ENCODE measurements at places on chromosomes 4 and X.

DNA sequence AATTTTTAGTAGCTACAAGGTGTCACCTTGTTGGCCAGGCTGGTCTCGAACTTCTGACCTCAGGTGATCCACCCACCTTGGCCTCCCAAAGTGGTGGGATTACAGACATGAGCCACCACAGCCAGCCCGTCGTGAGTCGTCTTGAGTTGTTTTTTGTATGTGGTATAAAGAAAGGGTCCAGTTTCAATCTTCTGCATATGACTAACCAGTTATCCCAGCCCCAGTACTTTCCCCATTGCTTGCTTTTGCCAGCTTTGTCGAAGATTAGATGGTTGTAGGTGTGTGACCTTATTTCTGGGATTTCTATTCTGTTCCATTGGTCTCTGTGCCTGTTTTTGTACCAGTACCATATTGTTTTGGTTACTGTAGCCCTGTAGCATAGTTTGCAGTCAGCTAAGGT is 105.9 kb downstream of the OR13H1 start:
- no peak for DNase-seq

DNA sequence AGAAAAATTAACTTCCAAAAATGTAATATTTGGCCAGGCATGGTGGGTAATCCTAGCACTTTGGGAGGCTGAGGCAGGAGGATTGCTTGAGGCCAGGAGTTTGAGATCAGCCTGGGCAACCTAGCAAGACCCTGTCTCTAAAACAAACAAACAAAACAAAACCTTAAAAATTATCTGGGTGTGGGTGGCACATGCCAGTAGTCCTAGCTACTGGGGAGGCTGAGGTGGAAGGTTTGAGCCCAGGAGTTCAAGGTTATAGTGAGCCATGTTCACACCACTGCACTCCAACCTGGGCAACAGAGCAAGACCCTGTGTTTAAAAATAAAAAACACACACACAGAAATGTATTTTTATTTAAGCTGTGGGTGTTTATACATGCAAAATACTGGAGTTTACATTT is 12.0 kb downstream of the FAM120C start:
- no peak for DNase-seq

DNA sequence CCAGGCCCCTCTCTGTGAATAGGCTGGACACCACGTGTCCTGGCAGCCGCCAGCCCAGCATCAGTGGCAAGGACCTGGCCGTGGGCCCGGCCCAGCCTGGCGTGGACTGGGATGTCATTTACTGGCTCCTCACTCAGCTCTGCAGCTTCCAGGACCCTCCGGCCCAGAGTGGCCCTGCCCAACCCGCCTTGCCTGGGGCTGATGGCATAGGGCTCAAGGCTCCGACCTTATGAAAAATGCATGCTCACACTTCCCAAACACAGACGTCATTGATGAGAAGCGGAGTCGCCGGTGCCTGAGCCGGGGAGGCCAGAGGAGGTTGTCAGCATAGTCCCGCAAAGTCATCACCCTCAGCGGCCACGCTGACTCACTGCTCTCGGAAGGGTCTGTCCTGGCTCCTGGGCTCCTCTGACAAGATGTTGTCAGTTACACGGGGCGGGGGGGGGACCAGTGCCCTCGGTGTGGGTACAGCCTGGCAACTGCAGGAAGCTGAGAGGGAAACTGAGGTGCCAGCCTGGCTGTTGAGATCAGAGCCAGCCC is 14.3 kb downstream of the CFAP99 start:
- no peak for DNase-seq

DNA sequence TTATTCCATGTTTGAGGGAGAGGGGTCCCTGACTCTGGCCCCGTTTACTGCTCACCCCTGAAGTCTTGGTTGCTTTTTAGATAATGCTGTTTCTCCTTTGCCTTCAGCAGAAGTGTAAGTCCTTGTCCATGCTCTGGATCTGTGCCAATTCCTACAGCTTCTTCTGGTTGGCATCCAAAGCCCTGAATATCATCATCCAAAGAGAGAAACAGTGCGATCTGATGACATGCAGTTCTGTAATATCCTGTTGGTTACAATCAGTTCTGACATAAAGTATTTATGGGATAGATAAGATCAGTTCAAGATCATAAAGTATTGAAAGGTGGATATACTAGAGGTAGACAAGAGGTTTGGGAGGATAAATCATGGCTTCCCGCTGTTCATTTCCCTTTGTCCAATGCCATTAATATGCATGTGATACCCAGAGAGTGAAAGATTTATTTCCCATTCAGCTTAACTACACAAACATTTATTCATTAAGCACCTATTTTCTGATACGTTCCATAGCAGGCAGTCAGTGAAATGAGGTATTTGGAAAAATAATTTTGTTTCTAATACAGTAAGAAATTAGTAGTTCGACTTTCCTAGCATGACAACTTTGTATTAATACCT is 53.2 kb upstream of the TMEM150C start:
- no peak for DNase-seq

GRCh38 chr4:142875117-142875516 is 29.0 kb upstream of the INPP4B start:
- no peak for DNase-seq

DNA sequence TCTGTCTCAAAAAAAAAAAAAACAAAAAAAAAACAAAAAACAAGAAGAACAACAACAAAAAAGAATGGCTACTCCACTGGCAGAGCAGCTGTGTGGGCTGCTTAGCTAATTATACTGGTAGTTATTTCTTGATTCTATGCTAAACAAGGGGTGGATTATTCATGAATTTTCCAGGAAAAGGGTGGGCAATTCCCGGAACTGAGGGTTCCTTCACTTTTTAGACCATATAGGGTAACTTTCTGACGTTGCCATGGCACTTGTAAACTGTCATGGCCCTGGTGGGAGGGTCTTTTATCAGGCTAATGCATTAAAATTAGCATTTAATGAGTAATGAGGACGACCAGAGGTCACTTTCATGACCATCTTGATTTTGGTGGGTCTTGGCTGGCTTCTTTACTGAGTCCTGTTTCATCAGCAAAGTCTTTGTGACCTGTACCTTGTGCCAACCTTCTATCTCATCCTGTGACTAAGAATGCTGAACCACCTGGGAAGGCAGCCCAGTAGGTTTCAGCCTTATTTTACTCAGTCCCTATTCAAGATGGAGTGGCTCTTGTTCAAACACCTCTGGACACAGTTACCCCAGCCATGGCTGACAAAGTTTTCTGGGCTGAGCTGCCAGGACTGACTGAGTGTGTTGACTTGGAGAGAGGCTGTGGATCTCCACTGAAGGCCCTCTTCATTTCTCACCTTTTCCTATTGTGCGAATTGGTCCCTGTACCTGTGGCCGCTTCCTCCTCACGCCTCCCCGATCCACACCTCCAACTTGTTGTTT is 1.3 kb upstream of the OCIAD2 start:
- DNase-seq, result no peak

- no peak for DNase-seq
These were observed 95.8 kb downstream of the SH3KBP1 start for GRCh38 chrX:19791562-19791961.

- DNase-seq, result no peak
These were observed 148.9 kb downstream of the STIM2 start for GRCh38 chr4:27009539-27009938.

- DNase-seq, result no peak
These were observed 52.3 kb downstream of the USP9X start for GRCh38 chrX:41137589-41137988.

GRCh38 chr4:82893942-82894341 is 3.0 kb upstream of the SEC31A start:
- no peak for DNase-seq

DNA sequence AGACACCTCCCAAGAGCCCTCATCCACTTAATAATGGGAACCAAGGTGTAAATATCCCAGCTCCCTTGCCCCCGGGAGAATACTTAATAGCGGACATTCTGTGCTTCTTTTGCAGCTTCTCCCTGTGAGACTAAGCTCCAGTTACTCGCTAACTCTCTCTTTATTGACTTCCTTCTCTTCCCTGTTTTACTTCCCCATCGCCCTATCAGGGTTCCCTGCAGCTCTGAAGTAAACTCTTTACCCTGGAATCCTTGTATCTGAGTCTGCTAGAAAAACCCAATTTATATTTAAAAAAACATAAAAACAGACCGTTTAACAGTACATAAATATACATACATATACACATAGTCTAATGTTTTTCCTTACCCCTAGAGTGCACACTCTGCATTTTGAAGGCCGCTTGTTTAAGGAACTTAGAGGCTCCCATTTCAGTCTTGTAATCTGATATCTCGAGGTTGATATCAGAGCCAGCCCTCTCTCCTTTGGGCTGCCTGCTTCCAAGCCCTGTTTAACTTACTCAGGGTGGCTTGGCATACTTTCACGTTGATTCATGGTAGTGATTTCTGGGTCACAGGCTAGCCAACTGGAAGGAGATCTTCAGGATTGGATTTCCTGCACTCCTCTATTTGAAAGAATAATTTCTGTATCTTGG is 177.4 kb upstream of the SCML1 start:
- DNase-seq, result peak; percentile 51

- DNase-seq, result no peak
These were observed 64.2 kb downstream of the SPINK2 start for GRCh38 chr4:56757261-56757746.

- DNase-seq, result no peak
These were observed 434 bp downstream of the CXCL3 start for GRCh38 chr4:74038086-74038424.

DNA sequence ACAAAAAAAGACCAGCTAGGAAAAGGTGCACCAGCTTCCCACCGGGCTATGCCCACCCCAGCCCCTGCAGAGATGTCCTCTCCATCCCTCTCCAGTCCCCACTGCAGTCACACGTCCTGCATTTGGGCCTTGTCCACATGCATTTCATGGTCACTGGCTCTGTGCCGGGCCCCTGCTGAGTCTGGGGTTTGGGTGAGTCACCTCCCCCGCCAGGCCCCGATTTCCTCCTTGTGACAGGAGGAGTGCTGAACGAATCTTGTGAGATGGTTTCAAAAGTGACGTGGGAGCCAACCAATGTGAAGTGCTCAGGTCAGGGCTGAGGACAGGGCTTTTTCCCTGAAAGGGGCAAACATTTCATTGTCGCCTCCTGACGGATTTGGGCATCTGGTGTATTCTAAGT is 7.1 kb downstream of the CPZ start:
- peak; percentile 42 for DNase-seq

DNA sequence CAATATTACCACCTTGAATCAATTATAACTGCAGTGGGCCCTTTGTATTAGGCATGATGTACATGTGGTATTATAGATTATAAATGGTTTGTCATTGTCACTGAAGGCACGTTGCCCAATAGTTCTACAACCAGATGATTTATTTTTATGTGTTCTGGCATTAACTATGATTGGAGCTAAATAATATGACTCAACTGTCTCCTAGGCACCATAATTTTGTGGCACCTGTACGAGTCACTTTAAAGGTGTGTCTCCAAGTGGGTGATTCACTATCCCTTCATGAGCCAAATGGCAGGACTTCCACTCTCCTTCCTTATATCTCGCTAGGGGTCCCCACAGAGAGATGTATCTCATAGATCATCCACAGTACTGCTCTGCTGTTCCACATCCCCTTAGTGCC is 6.1 kb upstream of the SMPX start:
- DNase-seq, result no peak

DNA sequence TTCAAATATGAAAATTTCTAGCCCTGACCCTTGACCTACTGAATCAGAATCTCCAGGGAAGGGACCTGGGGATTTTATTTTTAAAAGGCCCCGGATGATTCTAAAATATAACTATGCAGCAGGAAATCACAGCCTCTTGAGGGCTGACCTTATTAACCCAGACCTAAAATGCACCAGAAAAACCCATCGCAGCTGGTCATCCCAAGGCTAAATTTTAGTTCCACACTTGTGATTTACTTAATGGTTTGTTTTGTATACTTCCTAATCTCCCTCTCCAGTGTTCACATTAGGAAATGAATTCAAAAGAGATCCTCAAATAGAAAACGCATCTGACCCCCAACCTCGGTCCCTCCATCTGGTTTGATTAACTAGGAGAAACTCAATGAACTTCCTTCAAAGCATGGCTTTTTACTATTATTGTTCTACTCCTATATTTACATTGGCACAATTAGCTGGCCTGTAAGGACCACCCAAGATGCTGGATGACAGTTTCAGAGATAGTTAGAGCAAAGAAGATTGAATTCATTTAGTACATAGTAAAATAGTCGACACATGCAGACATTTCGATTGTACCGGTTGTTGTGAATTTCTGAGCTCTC is 147.8 kb upstream of the MED14 start:
- no peak for DNase-seq

DNA sequence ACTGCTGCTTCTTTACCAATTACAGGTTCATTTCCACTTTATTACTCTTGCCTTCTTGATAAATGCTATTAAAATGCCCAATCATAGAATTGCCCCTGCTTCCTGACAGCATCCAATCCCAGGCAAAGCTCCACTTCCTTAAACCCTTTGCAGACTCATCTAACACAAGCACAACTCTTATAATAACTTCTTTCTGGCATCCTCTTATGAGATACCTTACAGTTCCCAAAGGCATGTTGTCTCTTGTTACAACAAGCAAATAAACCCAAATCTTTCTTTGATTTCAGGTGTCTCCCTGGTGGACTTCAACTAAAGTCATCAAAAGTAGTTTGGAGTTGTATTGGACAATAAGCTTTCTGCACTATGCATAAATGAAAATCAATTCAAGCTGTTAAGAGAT is 22.5 kb upstream of the ADH7 start:
- no peak for DNase-seq

- DNase-seq, result no peak
These were observed 302.9 kb downstream of the ARHGAP10 start for GRCh38 chr4:148034813-148035212.

GRCh38 chrX:136202889-136203288 is 48.3 kb downstream of the MAP7D3 start:
- no peak for DNase-seq

- no peak for DNase-seq
These were observed 248.9 kb downstream of the HS3ST1 start for GRCh38 chr4:11179796-11180195.

GRCh38 chr4:2954358-2955185 is 8.6 kb downstream of the NOP14 start:
- no peak for DNase-seq

DNA sequence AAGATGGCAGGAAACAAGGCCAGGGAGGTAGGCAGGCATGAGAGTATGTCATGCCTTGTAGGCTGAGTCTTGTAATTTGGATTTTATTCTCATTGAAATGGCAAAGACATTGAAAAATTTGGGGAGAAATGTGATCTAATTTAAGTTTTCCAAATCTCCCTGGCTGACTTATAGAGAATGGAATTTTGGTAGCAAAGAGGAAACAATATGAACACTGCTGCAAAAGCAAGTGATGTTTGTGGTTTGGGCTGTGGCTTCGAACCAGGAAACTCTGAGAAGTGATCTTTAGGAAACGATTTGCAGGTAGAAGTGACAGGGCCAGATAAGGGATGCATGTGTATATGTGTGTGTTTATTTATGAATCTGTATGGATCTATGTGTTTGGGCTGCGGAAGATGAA is 35.6 kb downstream of the ARSJ start:
- no peak for DNase-seq

- no peak for DNase-seq
These were observed 176.5 kb downstream of the GBA3 start for GRCh38 chr4:22869235-22869634.

GRCh38 chr4:86091201-86091600 is 268.7 kb downstream of the MAPK10 start:
- DNase-seq, result no peak

All from retinal pigment epithelial cell (primary cell).